ENCODE measurements at places on chromosomes 6 and 20. TPM values are rescaled to one million over a fixed set of nuclear protein-coding genes. Genes with fewer than 3 reads are reported as not detected.
A peak's percentile ranks its signal among the peaks of the same experiment; 100 is the strongest.

MYBL2 gene
- total RNA-seq: 27.2 TPM

ZNF311 gene
- 1.2 TPM for total RNA-seq

DNA sequence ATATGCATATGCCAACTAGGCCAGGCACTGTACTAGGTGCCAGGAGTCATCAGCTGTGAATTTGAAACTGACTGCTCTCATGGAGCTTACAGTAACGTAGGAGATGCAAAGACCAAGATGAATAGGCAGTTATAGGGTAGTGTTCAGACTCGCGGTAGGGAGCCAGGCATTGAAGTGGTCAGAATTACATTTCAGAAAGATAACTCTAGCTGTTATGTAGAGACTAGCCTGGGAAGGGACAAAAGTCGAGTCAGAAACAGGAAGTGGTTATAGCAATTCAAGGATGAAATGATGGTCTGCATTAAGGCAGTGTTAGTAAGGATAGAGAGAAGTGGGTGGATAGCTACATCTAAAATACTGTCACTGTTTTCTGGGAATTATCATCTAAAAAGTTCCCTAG, 56.6 kb downstream of the PCMT1 start:
- no peak overlapping the region for H3K27ac ChIP-seq
- DNase-seq: no peak
- no peaks in the 10 kb centered on the region for H3K4me1 ChIP-seq

DNA sequence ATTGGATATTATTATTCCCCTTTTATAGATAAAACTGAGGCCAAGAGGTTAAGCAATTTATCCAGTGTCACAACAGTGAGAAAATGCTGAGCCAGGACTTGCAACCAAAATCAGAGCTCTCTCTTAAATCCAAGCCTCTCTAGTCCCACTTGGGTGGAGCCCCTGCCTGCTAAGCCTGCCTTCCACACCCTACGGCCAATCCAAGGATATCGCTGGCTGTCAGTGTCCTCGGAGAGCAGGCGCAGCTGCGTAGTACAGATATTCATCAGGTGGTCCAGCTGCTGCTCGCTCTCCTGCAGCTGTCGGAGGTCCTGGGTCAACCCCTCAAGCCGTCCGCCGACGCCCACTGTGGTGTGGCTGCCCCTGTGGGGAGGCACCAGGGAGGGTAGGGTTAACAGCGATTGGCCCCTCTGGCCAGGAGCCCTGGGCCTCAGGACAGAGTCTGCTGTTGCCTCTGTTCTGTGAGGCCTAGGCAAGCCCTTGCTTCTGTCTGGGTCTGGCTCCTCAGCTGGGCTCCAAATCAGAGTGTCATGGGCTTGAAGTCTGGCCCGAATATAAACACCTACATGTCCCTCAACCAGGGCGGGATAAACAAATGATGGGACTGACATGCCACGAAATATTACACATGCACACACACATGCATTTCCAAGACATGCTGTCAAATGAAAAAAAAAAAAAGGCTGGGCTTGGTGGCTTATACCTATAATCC, 3.9 kb upstream of the NECAB3 start:
- H3K27me3 ChIP-seq: no peaks in the 10 kb centered on the region
- H3K36me3 ChIP-seq: no peaks in the 10 kb centered on the region
- no peak for DNase-seq
- H3K4me3 ChIP-seq: no peak overlapping the region

- no peaks in the 10 kb centered on the region for H3K36me3 ChIP-seq
- peak overlapping the region; percentile 88 for H3K4me3 ChIP-seq
- DNase-seq: no peak
- H3K27ac ChIP-seq: peak overlapping the region; percentile 86
- H3K4me1 ChIP-seq: peaks cover 5% of the 10 kb centered on the region
These were observed 1.1 kb downstream of the HFE start for GRCh38 chr6:26088344-26088743.

- H3K27ac ChIP-seq: no peak overlapping the region
- no peaks in the 10 kb centered on the region for H3K4me1 ChIP-seq
- H3K27me3 ChIP-seq: no peaks in the 10 kb centered on the region
- DNase-seq: no peak
- no peaks in the 10 kb centered on the region for H3K36me3 ChIP-seq
These were observed 46.7 kb downstream of the RGS17 start for GRCh38 chr6:153084393-153084792.

GRCh38 chr6:36682328-36683144, 4.0 kb downstream of the CDKN1A start:
- H3K4me3 ChIP-seq: peak overlapping the region; percentile 28
- H3K36me3 ChIP-seq: no peaks in the 10 kb centered on the region
- peaks cover 13% of the 10 kb centered on the region for H3K4me1 ChIP-seq

GRCh38 chr6:130780122-130780521, 47.1 kb upstream of the SMLR1 start:
- H3K36me3 ChIP-seq: no peaks in the 10 kb centered on the region
- H3K4me1 ChIP-seq: no peaks in the 10 kb centered on the region
- no peaks in the 10 kb centered on the region for H3K27me3 ChIP-seq
- DNase-seq: no peak

DNA sequence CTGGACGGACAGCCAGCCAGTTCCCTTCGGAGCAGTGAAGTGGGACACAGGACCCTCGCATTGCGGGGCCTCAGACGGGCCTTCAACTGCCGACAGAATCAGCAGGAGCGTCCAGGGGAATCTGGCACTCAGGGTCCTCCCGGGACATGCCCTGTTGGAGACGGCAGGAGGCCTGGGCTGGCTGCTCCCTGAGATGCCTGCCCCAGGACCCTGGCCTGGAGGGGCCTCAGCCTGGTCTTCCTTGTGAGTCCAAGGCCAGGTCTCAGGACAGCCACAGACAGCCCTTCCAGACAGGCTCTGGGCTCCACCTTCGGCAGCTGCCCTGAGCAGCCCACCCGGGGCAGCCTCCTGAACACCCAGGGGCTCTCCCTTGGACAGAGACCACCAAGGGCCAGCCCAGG, 14.6 kb upstream of the HELZ2 start:
- H3K27ac ChIP-seq: no peak overlapping the region
- H3K27me3 ChIP-seq: no peaks in the 10 kb centered on the region
- no peaks in the 10 kb centered on the region for H3K36me3 ChIP-seq
- no peak overlapping the region for H3K4me3 ChIP-seq
- DNase-seq: no peak
- H3K4me1 ChIP-seq: no peaks in the 10 kb centered on the region

GRCh38 chr6:86535100-86535499, 402.2 kb upstream of the HTR1E start:
- no peak for DNase-seq
- H3K27me3 ChIP-seq: no peaks in the 10 kb centered on the region
- no peaks in the 10 kb centered on the region for H3K36me3 ChIP-seq

DNA sequence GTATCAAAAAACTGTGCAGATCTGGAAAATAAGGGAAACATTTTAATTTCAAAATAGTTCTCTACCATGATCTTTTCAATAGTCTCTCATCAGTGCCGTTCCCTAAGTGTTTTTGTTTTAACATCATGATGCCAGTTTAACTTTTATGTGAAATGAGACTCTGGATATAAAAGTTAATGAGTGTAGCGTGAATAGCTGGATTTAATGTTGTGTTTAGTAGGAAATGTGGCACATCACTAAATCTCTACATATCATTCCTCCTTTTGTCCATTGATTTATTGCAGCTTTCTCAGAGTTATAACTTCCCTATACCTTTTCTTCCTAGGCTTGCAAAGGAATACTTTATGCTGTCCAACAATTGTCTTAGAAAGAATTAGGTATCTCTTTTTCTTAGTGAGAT, 81.4 kb upstream of the SCGN start:
- no peaks in the 10 kb centered on the region for H3K27me3 ChIP-seq
- H3K27ac ChIP-seq: no peak overlapping the region
- no peak overlapping the region for H3K4me3 ChIP-seq
- H3K4me1 ChIP-seq: no peaks in the 10 kb centered on the region
- DNase-seq: no peak

AVP gene
- not detected for total RNA-seq

NEDD9 gene
- 97.0 TPM for total RNA-seq

- no peaks in the 10 kb centered on the region for H3K36me3 ChIP-seq
- no peaks in the 10 kb centered on the region for H3K4me1 ChIP-seq
- DNase-seq: no peak
- no peak overlapping the region for H3K4me3 ChIP-seq
- H3K27ac ChIP-seq: no peak overlapping the region
- no peaks in the 10 kb centered on the region for H3K27me3 ChIP-seq
These were observed 118.0 kb downstream of the GRM1 start for GRCh38 chr6:146146836-146147235.

DNA sequence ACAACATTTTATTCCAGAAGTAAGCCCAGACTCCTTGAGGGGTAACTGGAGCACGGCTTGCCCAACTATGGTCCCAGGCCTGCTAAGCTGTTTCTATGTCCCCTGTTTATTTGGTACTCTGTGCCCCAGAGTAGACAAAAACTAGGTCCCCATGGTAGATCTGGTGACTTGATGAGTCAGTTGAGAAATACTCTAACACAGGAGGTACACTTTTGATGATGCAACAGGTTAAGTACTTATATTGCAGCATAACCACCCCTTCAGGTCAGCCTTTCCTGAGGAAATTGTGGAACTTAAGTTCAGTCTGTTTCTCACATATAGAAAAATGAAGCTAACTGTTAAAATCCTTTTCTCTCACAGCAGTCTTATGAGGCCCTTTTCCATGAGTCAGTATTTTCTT, 19.6 kb downstream of the TTPAL start:
- no peaks in the 10 kb centered on the region for H3K27me3 ChIP-seq
- no peak for DNase-seq
- no peak overlapping the region for H3K4me3 ChIP-seq
- H3K4me1 ChIP-seq: no peaks in the 10 kb centered on the region
- H3K27ac ChIP-seq: no peak overlapping the region

GRCh38 chr6:113433335-113433991, 423.7 kb upstream of the MARCKS start:
- H3K27ac ChIP-seq: no peak overlapping the region
- no peaks in the 10 kb centered on the region for H3K36me3 ChIP-seq
- no peak overlapping the region for H3K4me3 ChIP-seq
- H3K4me1 ChIP-seq: no peaks in the 10 kb centered on the region

Data from Peyer's patch (tissue), 4 donors.